ENCODE measurements at places on chromosomes 6 and 20.

GRCh38 chr20:8133310-8133768, 1.3 kb downstream of the PLCB1 start:
- DNase-seq: no peak

DNA sequence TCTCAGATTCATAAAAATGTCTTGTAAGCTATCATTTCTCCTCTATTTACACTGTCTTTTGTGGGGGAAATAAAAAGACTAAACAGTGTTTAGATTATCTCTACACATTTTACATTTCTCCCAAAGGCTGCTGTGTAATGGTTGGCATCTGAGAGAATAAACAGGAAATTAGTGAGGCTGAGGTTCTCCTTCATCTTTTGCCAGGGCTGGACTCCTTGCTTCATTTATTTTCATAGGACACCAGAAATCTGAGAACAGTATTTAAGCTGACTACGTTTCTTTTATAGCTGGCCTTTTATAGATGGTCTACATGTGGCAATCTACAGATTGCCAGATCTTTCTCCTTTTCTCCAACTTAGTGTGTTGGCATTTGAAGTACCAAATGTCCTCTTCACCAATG, 41.5 kb downstream of the PLCB4 start:
- no peak for DNase-seq

- DNase-seq: no peak
These were observed 131.4 kb downstream of the SYCP2 start for GRCh38 chr20:59802018-59802417.

- DNase-seq: no peak
These were observed 39.7 kb downstream of the TAF4 start for GRCh38 chr20:62025832-62026563.

DNA sequence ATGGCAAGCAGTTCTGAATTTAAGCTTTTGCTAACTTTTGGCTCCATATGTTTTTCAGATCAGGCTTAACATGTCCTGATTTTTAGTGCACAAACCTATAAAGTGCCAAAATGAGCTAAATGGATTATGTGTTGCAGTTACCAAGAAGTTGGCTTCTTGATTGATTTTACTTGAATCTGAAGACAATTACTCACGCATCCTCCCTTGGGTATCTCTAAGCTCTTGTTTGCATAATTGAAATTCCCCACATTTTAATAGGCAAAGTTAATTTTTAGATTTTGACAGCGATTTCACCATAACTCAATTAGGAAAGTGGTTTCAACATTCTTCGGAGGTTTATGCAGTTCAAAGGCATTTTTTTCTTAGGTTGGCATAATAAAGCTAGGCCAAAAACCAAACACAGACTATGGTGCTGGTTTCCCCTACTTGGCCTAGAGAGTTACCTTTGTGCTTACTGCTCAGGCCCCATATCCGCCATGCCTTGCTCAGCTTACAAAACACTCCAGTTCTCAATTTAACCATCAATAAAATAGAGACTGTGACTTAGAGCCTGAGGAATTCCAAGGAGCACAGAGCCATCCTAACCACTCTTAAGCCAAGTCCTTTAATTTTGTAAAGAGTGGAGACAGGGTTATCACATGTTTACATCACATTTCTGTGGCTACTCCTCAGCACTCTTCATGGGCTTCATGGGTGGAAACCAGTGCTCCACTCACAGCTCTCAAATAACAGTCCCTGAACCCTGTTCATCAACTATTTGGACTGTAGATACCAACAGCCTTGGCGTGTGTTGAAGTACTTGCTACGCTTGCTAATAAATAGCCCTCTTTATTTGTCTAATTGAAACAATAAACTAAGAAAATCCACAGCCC, 32.1 kb downstream of the LAMA4 start:
- DNase-seq: no peak

GRCh38 chr6:116328528-116328903, 42.2 kb upstream of the DSE start:
- no peak for DNase-seq

DNA sequence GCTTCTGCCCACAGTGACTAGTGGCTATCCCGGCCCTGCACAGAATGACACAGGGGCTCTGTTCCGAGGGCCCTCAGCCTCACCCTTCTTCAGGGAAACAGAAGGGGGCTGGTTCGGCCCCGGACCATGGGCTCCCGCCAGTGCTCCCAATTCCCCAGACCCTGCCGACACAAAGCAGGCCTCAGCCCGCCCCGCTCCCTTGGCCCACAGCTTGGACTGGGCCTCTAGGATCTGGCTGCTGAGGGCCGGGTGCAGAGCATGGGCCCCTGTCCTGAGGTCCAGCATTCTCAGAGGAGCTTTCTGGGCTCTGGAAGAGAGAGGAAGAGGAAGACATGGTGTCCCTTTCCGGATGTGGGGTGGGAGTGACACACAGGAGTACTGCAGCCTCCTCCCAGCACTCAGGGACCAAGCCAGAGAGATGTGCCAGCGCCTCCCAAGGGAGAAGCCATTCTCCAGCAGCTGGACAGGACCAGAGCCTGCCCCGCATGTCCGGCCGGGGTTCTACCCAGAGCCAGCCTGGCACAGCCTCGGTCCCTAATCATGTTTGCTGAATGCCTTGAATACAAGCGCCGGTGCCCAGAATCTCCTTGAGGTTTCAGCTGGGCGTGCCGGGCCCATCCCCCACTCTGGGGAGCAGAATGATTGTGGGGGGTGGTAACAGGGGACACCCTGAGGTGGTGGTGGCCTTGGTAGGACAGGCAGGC, 23.9 kb downstream of the C20orf203 start:
- DNase-seq: no peak

DNA sequence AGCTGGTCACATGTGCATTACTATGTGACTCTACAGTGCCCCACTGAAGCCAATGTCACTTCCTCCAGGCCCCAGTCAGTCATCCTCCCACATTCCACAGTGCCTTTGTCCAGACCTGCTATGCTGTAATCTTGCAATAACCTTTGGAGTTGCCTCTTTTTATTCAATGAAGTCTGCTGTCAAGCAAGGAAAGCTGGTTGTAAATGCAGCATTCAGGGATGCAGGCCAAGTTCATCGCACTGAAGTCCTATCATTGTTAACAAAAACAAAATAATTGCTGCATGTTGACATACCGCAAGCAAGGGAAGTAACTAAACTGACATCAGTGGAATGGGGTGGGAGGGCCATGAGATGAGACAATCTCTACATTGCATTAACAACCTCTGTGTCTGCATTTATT, 131.2 kb upstream of the CDYL start:
- no peak for DNase-seq

DNA sequence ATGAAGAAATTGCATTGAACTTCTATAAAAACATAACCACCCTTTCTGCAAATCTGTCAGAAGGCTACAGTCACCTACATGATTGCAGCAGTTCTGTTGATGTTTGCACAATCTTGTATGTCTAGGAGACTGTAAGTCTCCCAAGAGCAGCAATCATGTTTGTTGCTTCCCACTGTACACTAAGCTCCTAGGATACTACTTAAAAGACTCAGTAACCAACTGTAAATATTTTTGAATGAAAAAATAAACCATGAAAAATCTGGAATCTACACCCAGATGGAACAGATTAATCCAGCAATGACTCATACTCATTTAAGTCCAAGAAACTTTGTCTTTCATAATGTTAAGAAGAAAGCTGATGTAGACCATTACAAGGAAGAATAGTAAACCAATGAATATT, 168.5 kb upstream of the ATXN1 start:
- DNase-seq: no peak

DNA sequence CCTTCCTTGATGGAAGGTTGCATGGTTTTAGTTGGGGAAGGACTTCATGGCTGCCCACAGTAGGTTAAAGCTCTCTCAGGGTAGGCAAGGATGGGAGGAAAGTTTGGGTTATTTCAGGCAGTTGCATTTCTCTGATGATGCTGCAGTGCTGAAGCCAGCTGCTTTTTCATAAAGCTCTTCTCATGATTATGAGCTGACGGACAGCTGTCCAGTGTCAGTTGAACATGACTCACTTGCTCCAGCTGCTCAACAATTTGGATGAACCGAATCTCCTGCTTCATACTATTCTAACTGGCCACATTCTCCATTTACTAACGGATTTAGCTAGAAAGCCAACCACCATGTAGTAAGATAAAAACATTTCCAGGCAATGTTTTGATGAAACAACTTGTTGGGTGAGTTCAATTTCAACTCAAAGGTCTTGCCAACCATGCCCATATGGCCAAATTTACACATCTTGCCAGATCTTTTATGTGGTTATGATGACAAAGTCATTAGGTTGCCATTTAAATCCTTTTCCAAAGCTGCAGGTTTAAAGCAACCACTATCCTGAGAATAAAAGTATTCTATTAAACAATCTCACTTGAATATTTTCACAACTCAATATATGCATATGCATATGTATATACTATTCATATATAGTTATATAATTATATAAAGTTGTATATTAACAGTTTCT, 125.9 kb downstream of the HS3ST5 start:
- DNase-seq: no peak

- DNase-seq: no peak
These were observed 3.3 kb downstream of the KCNK5 start for GRCh38 chr6:39225946-39226437.

DNA sequence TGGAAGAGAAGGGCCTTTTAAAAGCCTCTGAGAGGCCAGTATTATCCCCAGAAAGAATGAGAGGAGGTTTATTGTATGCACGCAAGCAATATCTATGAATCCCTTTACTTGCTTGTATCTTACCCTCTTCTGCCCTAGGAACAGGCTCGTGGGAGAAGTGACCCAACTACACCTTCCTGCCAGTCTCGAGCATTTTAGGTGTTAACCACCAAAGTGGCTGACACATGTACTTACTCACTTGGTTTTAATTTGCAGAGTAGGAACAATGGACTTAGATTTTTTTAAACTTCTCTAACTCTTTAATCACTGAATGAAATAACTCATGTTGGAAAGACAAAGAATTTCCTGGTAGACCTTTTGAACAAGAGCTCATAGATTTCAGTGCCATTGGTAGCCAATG, 296.9 kb downstream of the PLCB1 start:
- DNase-seq: no peak

- DNase-seq: peak; percentile 74
These were observed 8.7 kb upstream of the HLA-E start for GRCh38 chr6:30480536-30481156.

DNA sequence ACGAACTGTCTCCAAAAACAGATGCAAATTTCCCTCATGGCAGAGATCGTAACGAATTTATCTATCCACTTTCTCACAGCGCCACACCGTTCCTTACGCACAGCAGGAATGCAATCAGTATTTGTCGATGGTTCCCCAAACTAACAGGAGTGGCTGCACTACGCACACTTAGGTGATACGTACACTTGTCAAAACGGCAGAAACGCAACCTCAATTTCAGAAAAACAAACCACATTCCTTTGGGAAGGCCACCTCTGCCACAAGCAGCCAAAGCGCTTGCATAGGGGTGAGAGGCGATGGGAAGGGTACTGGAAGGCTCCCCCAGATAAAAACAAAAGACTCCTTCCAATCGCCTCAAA, 638 bp downstream of the MDN1 start:
- DNase-seq: peak; percentile 41

- DNase-seq: peak; percentile 71
These were observed 3.7 kb upstream of the NEDD9 start for GRCh38 chr6:11236076-11236750.

GRCh38 chr6:137861550-137862337, 5.3 kb upstream of the TNFAIP3 start:
- no peak for DNase-seq

DNA sequence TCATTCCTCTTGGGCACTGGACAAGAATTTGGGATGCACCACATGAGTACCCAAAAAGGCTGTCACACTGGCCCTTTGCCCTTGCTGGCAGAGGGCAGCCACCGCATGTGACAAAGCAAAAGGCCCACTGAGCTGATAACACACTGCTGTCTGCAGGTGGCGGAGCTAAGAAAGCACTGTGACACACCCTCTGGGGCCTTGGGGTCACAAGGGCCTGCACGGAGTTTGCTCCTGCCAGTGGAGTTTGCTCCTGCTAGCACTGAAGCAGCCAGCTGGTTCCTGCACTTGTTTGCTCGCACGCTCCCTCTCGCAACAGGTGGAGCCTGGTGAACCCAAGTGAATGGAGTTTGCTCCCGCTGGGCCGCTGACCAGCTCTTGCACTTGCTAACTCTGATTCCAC, 132.6 kb downstream of the LCA5 start:
- no peak for DNase-seq

DNA sequence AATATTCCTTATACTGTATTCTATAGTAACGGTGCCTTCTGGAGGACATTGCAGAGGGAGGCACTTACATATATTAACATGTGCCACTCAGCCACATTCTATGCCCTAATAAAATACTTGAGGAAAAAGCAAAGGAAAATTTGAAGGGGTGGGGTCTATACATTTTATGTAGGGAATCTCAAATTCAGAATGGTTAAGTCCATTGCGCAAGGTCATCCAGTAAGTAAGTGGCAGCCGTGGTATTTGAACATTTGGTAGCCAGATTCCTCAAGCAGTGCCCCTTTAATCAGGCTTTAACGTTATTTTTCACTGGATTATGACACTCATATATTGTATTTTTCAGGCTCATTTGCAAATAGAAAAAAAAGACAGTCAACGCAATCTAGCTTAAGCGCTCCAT, 738.3 kb downstream of the DOK5 start:
- DNase-seq: no peak

DNA sequence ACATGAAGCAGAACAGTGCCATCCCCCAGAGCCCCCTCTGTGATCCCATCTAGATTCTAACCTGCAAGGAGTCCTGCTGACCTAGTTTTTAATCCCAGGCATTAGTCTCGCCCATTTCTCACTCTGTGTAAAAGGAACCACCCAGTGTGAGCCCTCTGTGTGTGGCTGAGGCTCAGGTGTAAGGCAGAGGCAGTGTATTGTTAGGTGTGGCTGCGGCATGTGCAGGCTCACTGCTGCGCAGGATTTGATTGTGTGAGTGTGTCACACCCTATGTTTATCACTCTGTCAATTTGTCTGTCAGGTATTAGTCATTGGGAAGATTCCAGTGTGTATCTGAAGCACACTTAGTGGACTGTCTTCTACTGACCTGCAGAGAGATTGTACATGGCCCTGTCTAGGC, 13.7 kb upstream of the CST8 start:
- no peak for DNase-seq

DNA sequence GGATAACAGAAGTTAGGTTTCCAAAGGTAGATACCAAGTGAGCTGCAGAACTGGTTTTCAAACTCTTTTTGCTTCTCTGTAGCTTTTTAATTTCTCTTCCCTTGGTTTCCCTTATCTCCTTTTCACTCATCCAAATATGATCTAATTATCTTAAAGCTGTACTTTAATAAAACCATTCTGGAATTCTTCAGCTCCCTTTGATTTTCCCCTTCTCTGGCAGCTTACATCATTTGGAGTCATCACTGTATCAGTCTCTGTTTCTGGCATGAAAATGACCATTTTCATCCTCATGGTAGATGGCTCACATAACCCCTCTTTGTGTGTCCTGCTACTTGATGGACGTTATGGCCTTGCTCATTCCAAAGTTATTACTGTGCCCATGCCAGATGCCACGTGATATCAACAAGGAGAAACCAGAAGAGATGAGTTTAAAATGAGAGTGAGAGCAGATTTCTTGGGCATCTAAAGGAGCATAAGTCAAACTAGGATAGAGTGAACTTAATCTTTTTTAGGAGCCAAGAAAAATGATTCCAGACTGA, 620.2 kb downstream of the QKI start:
- DNase-seq: no peak

- DNase-seq: no peak
These were observed 7.3 kb upstream of the SNTA1 start for GRCh38 chr20:33450867-33451266.

All from CD4-positive, alpha-beta memory T cell (primary cell).